Esophagus squamous epithelium (tissue), 5 donors: ENCODE measurements at places on chromosomes 2 and 18.

GRCh38 chr18:10169814-10170213 is 256.0 kb downstream of the VAPA start:
- H3K4me3 ChIP-seq = no peak overlapping the region
- H3K36me3 ChIP-seq = no peaks in the 10 kb centered on the region
- H3K27ac ChIP-seq = no peak overlapping the region
- no peaks in the 10 kb centered on the region for H3K4me1 ChIP-seq
- DNase-seq = no peak

GRCh38 chr2:68214381-68214780 is 38.0 kb downstream of the PPP3R1 start:
- no peaks in the 10 kb centered on the region for H3K4me1 ChIP-seq
- no peak overlapping the region for H3K4me3 ChIP-seq
- no peak overlapping the region for H3K27ac ChIP-seq
- no peaks in the 10 kb centered on the region for H3K36me3 ChIP-seq
- H3K27me3 ChIP-seq = no peaks in the 10 kb centered on the region

DNA sequence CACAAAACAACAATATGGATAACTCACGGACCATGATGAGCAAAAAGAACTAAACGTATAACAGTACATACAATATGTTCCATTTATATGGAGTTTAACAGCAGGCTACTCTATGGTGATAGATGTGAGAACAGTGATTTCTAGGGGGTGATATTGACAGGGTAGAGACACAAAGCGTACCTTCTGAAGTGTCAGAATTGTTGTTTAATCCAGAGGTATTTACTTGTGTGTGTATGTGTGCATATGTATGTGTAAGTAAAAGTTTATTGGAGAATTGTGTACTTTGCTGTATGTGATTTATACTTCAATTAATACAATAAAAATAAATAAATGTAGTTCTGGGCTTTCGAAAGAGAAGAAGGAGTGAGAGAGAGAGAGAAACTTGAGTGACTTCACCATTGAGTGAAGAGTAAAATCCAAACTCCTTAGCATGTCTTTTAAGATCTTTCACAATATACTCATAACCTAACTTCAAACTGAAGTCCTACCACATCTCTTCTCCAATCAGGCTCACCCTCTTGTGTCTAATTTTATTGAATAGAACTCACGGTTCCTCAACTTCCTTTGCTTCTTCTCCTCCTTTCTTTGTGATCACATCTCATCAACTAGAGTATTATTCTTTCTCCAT is 126.0 kb upstream of the KLF7 start:
- peaks cover 18% of the 10 kb centered on the region for H3K4me1 ChIP-seq
- no peak overlapping the region for H3K27ac ChIP-seq

GRCh38 chr18:11752116-11752911 is 63.2 kb downstream of the GNAL start:
- peaks cover 8% of the 10 kb centered on the region for H3K4me1 ChIP-seq
- H3K27ac ChIP-seq = no peak overlapping the region
- DNase-seq = no peak
- peak overlapping the region; percentile 49 for H3K4me3 ChIP-seq

GRCh38 chr2:161136696-161137324 is 23.4 kb upstream of the TANK start:
- H3K27ac ChIP-seq = peak overlapping the region; percentile 20
- H3K4me1 ChIP-seq = peaks cover 53% of the 10 kb centered on the region
- no peaks in the 10 kb centered on the region for H3K36me3 ChIP-seq
- H3K27me3 ChIP-seq = no peaks in the 10 kb centered on the region
- H3K4me3 ChIP-seq = peak overlapping the region; percentile 28

DNA sequence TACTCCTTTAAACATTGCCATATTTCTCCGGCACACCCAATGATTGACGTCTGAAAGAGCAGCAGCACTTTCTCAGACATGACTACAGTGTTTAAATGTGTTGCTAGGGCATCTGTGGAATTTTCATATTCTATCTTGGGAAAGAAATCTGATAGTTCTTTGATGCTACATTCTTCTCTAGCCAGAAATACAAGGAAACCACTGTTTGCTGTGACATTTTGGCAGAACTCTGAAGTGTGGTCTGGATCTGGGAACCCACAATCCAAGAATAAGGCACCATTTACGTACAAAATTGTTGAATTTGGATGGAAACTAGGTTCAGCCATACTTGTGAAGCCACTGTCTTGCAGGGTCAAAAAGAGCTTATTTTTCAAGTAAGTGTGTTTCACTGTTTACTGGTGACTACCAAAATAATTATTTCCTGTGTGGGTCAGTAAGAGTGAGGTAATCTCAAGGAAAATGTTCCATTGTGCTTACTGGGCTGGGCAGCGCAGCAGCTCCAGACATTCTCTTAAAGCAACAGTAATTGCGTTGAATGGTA is 21.3 kb upstream of the CD28 start:
- H3K27me3 ChIP-seq = no peaks in the 10 kb centered on the region
- no peaks in the 10 kb centered on the region for H3K36me3 ChIP-seq
- H3K27ac ChIP-seq = peak overlapping the region; percentile 87
- no peak for DNase-seq
- H3K4me3 ChIP-seq = no peak overlapping the region
- peaks cover 66% of the 10 kb centered on the region for H3K4me1 ChIP-seq

DNA sequence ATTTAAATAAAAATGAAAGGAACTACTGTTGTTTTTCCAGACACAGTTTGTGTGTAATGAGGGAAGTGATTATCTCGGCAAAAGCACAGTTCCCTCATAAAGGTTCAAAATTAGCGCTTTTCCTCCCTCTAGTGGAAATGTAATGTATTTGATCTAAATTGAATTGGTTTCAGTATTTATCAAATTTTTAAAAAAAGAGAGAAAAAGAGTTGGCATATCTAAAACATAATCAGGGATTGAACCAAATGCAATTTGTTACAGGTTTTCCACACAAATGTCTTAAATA is 37.5 kb downstream of the CMPK2 start:
- no peaks in the 10 kb centered on the region for H3K27me3 ChIP-seq
- no peaks in the 10 kb centered on the region for H3K36me3 ChIP-seq
- DNase-seq = no peak
- H3K27ac ChIP-seq = no peak overlapping the region
- no peaks in the 10 kb centered on the region for H3K4me1 ChIP-seq
- no peak overlapping the region for H3K4me3 ChIP-seq

DNA sequence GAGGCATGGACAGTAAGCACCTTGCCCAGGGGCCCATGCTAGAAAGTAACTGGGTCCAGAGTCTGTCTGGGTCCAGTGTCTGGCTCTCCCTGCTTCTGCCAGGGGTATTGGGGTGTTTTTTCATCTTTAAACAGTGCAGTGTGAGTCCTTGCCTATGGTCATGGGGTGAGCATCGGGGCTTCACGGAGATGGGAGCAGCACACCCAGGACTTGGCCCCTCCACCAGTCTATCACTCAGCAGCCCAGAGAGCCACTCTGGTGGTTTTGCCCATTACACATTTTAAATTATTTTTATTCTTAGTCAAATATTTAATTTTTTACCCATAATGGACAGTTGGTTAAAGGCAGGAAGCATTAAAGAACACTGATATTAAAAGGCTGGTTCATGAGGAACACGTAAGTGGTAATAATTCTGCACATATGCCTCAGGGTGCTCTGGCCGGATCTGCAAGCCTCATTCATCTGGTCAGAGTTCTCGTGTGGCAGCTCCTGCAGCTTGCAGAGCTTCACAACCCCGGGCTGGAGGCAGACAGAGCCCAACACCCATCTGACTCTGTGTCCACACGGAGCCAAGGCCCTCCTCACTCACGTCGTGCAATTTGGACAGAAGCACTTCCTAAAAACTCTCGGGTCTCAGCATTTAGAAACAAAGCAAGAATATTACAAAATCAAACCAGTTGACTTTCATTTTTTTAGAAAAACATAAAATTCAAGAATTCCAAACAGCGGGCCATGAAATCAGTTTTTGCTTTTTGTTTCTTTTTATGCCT is 204.1 kb downstream of the CTIF start:
- H3K27me3 ChIP-seq = no peaks in the 10 kb centered on the region
- no peaks in the 10 kb centered on the region for H3K4me1 ChIP-seq
- H3K36me3 ChIP-seq = no peaks in the 10 kb centered on the region
- DNase-seq = peak; percentile 8
- H3K27ac ChIP-seq = no peak overlapping the region
- no peak overlapping the region for H3K4me3 ChIP-seq
